ENCODE measurements at places on chromosomes 3 and 15.

DNA sequence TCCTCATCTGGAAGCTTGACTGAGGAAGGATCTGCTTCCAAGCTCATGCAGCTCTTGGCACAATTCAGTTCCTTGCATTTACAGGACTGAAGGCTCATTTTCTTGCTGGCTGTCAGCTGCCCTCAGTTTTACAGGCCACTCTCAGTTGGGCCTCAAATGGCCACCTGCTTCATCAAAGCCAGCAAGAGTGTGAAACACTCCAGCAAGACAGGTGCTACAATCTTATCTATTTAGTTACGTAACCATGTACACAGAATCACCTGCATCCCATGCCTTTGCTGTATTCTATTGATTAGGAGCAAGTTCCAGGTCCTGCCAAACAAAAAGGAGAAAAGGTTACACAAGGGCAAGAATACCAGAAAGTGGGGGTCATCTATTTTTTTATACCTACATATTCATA is 40.8 kb downstream of the RHCG start:
- DNase-seq, result no peak

GRCh38 chr3:76873532-76874242 is 166.2 kb upstream of the ROBO2 start:
- DNase-seq, result no peak

DNA sequence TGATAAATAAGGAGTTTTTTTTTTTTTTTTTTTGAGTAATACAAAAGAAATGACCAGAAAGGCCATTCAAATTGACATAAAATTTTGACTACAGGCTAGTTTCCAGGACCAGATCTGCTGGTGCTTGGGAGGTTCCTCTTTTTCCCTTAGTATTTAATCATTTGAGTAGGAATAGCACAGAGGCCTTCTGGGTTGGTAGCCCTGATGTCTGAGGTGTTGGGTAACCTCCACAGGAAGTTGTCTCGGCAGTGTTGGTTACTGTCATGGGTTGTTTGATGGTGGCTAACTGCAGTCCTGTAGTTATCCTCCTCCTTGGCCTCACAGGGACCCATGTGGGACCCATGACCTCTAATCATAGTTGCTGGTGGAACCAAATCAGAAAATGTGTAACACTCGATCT is 91.1 kb downstream of the USP13 start:
- no peak for DNase-seq

GRCh38 chr3:12486916-12487315 is 2.6 kb downstream of the TSEN2 start:
- DNase-seq, result no peak

GRCh38 chr3:11273891-11274291 is 1.7 kb downstream of the ATG7 start:
- DNase-seq, result no peak

DNA sequence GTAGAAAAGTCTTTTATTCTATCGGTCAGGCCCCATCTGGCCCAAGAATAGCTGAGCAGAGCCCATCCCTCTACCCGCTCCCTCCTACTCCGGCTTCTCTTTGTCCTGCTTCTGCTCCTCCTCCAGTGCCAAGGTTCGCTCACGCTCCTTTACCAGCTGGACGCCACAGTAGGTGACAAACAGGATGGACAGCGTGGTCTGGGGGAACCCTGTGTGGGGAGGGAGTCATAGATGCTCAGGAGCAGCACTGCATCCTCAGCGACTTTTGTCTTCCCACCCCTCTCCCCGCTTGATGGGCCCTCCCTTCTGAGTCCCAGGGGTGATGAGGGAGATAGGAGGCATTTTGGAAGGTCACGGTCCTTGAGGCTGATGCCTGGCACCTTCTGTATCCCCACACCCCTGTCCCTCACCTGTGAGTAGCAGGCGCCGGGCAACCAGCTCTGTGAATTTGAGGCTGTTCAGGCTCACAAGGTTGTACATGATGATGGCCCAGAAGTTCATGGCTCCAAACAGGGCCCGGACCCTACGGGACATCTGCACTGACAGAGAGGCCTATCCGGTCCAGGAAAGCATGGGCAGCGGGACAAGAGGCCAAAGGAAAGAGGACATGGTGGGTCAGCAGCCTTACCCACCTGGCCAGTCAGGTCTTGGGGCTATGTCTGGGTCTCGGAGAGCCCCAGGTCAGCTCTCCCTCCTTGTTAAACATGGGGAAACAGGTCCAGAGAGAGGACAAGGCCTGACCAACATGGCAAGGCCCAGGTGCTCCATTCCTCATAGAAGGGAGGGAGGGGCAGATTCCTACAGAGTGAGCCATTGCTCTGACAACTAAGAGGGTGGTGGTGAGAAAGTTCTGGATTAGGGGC is 7.6 kb downstream of the KLHL40 start:
- no peak for DNase-seq

- no peak for DNase-seq
Observed at GRCh38 chr3:71874618-71875017, 89.7 kb upstream of the PROK2 start.

GRCh38 chr3:165159760-165160421 is 36.3 kb downstream of the SLITRK3 start:
- no peak for DNase-seq

GRCh38 chr3:186115239-186115996 is 6.5 kb upstream of the ETV5 start:
- no peak for DNase-seq

DNA sequence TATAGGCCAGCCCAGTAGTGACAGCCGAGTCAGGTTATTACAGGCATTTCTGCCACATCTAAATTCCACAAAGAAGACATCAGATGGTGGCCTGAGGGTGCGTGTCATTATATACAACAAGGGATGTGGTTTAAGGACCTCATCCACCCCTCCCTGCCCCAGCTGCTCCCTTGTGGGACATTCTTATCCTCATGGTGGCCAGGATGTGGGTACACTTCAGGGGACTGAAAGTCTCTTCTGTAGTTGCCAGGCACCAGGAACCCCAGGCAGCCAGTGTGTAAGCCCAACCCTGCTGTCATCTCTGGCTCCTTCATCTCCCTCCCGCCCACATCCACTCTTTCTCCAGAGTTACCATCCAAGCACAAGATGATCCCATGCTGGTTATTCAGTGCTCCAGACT is 224.9 kb upstream of the TOPAZ1 start:
- DNase-seq, result no peak

DNA sequence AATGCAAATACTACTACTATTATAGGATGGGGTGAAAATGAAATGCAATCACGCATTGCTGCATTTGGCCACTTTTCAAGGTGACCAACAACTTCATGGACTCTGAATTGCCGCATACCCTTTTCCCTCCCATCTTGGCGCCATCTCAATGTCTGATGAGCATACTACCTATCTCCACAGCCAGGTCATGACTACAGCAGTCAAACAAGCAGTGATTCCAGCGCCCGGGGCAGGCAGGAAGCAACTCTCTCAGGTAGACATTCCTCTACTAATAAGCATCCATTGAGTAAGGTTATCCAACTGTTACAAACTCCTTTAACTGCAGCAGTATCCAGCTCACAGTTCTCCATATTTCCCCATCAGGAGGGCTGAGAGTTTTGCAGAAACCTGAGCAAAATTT is 155.4 kb downstream of the ADAMTS17 start:
- no peak for DNase-seq

GRCh38 chr3:48018841-48019240 is 2.6 kb upstream of the MAP4 start:
- no peak for DNase-seq

DNA sequence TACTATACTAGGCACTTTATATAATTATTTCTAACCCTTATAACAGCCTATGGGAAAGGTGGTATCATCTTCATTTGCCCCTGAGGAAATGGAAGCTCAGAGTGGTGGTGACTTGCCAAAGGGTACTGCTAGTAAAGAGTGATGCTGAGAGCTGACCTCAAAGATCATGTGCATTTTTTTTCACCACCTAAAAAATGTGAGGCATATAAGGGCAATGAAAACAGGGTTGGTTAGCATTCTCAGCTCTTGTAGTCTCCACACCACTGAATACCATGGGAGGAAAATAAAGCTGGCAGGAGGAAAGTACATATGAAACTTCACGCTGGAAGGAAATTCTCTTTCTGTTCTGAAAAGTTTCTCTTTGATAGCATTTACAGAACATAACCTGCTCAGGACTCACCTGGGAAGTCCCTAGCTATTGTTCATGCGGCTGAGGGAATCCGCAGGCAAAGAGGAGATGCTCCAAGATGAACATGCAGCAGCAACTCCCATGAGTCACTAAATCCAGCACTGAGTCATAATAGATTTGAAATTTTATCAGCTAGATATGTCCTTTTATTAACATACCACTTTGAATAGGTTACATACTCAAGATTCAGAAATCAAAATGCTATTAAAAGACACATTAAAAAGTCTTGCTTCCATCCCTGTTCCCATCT is 17.3 kb downstream of the FAIM start:
- no peak for DNase-seq

DNA sequence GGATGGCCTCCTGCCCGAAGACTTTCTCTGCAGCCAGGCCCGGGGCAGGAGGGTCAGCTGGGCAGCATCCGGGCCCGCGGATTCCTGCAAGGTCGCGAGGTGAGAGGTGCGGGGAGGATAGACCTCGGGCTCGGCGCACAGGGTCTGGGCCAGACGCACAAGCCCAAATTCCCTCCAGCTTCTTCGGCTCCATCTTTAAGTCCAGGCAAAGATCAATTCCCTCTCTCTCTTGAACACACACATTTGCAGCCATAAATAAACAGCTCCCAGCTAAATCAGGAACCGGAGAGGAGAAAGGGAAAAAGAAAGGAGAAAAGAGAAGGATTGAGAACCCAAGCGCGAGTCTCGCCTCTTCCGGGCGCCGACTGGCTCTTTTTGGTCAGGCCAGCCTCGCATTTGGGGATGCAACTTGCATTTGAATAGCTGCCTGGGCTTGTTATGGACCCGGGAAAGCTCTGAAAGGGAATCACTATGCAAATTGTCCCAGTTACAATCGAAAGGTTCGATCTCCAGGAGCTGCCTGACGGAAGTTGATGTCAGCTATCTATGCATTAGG is 14.5 kb upstream of the ONECUT1 start:
- no peak for DNase-seq

GRCh38 chr15:101088788-101089578 is 162.9 kb downstream of the CHSY1 start:
- peak; percentile 91 for DNase-seq

- DNase-seq, result no peak
Observed at GRCh38 chr3:71088742-71089141, 494.8 kb downstream of the FOXP1 start.

Measured in activated CD4-positive, CD25-positive, alpha-beta regulatory T cell treated with anti-CD3 and anti-CD28 coated beads, Interleukin-2, amount 50 U/mL, for 72 hours (primary cell).